Right renal cortex interstitium (tissue), 3 donors: ENCODE measurements at places on chromosomes 12 and 14.
A peak's percentile ranks its signal among the peaks of the same experiment; 100 is the strongest.

- DNase-seq, result peak; percentile 60
Measured at GRCh38 chr14:54565785-54566409, 1.0 kb upstream of the SAMD4A start.

DNA sequence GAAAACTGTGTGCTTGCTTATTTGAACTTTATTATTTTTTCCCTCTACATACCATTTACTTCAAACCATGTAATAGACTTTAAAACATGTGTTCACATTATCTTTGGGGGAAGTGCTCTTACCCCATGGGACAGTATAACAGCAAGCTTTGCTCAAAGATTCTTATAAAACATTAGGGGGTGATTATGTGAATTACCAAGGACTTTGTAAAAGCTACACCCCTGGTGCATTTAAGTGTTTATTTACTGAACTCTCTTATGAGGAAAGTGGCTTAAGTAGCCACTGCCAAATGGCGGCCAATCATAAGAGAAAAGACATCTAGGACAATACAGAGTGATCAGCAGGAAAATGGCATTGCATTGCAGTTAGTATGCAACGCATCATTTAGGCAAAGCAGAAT is 70.3 kb downstream of the CAPZA3 start:
- DNase-seq, result no peak

DNA sequence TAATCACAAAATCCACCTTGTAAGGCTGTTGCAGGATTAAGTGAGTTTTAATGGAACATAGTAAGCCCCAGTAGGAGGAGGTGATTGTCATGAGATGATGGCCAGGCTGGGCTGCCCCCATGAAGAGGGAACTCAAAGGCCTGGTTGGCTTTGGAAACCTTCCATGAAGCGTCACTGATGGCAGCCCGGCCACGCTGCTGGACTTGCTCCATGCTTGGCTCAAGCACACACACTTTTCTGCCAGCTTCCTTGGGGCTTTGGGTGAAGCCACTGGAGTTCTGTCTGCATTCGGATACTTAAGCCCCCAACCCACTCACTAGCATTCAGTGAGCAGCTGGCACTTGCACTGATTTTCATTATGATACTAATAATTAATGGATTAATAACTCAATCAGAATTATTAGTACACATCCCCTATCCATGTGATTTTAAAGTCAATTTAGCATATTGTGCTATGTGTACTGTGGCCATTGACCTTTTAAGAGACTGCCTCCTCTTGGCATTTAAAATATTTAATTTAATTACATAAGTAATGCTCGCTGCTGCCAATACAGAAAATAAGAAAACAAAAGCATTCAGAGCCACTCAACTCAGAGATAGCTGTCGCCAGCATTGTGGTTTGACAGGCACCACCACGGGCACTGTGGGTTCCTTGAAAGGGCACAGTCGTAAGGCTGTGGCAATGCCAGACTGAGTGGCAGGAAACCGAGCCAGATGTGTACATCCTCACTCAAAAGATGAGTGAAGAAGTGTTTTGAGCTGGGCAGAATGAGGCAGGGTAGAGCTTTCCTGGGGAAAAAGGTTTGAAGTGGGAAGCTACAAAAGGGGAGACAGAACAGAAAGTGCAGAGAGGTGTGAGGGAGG is 15.9 kb downstream of the KRT85 start:
- no peak for DNase-seq

GRCh38 chr14:93587330-93587729 is 156.6 kb downstream of the UNC79 start:
- no peak for DNase-seq

- peak; percentile 7 for DNase-seq
Measured at GRCh38 chr12:8860165-8860961, 37.9 kb downstream of the A2ML1 start.
